Heart left ventricle (tissue), 16 donors: ENCODE measurements at places on chromosomes 2 and 18. TPM values are rescaled to one million over a fixed set of nuclear protein-coding genes. Genes with fewer than 3 reads are reported as not detected.

DNA sequence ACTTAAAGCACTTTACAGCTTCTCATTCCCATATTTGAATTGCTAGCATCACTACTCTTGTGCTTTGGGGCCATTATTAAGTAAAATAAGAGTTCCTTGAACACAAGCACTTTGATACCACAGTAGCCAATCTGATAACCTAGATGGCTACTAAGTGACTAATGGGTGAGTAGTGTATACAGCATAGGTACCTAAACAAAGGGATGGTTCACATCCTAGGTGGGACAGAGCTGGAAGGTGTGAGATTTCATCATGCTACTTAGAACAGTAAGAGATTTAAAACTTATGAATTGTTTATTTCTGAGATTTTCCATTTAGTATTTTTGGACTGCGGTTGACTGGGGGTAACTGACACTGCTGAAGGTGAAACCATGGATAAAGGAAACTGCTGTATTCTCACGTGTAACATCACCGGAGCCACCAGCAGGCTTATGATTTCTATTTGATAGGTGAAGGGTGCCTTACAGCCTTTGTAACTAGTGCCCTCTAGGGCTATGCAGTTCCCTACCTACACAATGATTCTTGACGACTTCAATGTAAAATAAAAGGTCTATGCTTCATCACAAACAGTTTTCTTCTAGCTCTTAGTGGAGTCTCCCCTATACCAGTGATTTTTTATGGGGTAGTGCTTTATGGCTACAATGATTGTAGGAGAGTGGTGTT is 22.1 kb upstream of the CRIM1 start:
- DNase-seq, result no peak

- DNase-seq, result no peak
Measured at GRCh38 chr2:176612036-176612435, 342.8 kb downstream of the MTX2 start.

- DNase-seq, result no peak
Measured at GRCh38 chr18:11533942-11534496, 75.4 kb upstream of the SLC35G4 start.

DNA sequence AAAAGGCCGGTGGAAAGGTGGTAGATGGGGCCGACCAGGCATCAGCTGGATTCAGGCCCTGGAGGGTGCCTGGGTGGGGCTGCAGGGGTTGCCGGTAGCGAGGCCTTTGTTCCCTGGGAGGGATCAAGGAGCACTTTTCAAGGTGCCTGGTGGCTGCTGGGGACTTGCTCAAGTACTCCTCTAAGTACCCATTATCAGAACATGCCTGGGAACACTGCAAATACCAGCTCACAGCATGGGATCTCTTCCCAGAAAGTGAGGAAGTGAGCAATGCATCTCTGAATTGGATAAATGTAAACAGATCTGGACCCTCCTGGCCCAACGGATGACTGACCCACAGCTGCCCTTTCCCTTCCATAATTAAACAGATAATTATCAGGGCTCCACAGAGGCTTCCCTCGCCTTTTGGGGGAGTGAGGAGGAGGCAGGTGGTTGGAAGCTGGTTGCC is 210.5 kb downstream of the SH3RF3 start:
- DNase-seq, result no peak

DNA sequence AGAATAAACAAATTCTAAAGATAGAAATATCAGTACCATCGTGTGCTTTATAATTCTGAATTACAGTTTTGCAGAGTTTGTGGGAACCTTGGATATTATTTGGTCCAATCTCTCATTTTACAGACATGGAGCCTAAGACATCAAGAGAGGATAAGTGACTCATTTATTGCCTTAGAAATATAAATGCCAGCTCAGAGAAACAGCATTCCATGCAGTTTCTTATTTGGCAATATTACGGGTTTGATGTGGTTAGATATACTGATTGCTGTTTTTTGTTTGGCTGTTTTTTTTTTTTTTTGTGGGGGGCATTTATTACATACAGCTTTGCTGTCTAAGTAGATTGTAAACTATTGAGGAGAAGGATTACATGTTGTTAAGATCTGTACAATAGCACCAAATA is 1241.1 kb upstream of the LRRTM1 start:
- DNase-seq, result no peak

Gene MC4R
- total RNA-seq, result not detected
